ENCODE measurements at places on chromosomes 7 and 10. TPM values are rescaled to one million over a fixed set of nuclear protein-coding genes. Genes with fewer than 3 reads are reported as not detected.

ALOX5 gene
- total RNA-seq, result 4.4 TPM

CALN1 gene
- 10.5 TPM for total RNA-seq

C10orf67 gene
- not detected for total RNA-seq

DNA sequence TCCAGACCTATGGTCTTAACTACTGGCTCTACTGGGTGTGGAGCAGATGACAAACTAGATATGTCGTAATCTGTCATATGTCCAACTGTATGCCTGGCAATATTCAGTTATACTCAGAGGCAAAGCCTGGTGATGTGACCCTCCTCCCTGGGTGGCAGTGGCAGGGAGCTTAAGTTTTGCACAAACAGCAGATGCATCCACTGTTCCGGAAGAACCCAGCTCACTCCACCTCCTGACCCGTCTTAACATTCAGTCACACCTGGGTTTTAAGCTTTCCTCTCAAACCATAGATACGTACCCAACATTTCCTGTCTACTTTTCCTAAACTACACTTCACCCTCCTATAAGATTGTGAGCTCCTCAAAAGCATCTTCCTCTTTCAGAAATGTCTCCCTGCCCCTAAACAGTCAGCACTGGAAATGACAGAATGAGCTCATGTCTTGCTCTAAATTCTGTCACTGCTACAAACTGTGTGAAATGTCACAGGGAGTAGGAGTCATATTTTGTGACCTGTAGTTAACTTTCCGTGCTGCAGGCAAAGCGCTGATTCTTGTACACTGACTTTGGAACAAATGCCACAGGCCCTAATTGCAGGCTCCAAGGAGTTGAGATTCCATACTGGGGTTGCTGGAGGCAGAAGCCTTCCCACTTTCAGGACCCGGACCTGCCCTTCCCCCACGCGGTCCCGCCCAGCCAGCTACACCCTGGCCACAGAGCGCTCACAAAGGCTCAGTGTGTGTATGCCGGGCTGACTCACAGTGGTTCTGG, 23.9 kb downstream of the SCD start:
- peak; percentile 75 for DNase-seq

DNA sequence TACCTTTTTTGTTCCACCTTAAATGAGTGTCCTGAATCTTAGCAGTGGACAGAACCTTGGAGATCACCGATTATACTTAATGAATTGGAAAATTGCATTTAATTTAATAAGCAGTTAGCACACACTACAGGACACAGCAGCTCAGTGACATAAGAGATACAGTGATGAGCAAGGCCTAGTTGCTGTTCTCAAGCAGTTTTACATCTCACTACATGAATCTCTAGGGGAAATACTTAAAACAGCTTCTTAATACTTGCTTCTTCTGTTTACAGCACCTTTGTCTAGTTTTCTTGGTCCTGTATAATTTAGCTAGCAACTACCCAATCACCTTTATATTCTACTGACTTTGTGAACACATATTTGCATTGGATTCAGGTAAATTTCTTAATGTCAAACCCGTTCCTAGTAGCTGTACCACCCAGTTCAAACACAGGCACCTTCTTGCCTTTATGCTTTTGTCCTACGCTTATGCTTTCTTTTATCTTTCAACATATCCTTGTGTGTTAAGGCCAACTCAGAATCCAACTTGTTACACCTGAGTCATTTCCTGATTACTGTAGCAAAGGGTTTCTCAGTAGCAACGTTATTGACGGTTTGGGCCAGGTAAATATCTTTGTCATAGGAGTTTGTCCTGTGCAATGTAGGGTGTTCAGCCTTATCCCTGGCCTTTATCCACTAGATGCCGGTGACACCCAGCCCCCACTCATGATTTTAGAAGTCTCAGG, 1.8 kb downstream of the STAM start:
- DNase-seq, result no peak

DNA sequence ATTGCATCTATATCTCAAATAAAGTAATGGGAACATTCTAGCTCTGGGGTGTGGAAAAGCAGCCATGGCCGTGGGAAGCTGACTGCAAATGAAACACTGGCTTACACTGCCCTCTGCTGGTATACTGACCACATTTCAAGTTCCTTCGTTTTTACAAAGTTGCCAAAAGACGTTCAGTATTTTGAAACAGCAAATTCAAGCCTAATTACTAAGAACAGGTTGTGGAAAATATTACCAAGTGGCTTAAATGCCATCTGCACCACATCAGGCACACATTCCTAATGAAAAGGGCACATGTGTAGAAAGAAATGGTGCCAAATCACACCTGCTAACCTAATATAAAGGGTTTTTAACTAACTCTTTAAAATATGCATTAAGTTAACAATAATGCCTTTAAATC, 83.9 kb downstream of the JAZF1 start:
- DNase-seq, result peak; percentile 33

DNA sequence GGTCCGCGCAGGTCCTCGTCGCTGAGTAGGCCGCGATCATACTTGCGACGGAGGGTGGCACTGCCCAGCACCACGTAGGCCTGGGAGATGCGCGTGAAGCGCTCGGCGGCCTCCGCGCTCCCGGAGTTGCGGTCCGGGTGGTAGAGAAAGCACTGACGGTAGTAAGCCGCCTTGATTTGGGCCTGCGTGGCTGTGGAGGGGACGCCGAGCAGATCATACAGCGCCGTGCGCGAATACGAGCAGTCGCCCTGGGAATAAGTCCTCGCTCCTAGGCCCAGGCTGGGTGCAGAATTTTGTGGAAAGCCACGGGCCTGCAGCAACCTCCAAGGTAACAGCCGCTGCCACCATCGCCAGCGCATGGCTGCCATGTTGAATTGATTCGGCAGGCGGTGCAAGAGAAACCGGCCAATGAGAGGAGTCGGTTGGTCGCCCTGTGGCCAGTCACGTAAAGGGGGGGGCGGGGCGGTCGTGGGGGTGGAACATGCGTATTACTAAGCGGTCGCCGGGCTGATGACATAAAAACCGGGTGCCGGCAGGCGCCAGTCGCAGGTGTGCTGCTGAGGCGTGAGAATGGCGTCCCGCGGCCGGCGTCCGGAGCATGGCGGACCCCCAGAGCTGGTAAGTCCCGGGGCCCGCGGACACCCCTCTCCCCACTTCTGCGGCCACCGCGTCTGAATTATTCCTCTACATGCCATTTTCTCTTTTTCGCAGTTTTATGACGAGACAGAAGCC, at the start of the genes BUD23 and DNAJC30:
TSS of gene BUD23 (plus strand) at position 542 of the 732 bp plus-strand sequence. CDS start at position 571, 29 bp downstream.
TSS of gene DNAJC30 (minus strand) at position 398 of the 732 bp plus-strand sequence. CDS start at position 368, 30 bp downstream.
- peak; percentile 97 for DNase-seq

- no peak for DNase-seq
These were observed 900.8 kb downstream of the XPNPEP1 start for GRCh38 chr10:109022417-109023049.

GRCh38 chr7:28006491-28006890, 174.1 kb downstream of the JAZF1 start:
- DNase-seq, result no peak

GRCh38 chr7:50321487-50322067, 17.1 kb downstream of the IKZF1 start:
- no peak for DNase-seq

DNA sequence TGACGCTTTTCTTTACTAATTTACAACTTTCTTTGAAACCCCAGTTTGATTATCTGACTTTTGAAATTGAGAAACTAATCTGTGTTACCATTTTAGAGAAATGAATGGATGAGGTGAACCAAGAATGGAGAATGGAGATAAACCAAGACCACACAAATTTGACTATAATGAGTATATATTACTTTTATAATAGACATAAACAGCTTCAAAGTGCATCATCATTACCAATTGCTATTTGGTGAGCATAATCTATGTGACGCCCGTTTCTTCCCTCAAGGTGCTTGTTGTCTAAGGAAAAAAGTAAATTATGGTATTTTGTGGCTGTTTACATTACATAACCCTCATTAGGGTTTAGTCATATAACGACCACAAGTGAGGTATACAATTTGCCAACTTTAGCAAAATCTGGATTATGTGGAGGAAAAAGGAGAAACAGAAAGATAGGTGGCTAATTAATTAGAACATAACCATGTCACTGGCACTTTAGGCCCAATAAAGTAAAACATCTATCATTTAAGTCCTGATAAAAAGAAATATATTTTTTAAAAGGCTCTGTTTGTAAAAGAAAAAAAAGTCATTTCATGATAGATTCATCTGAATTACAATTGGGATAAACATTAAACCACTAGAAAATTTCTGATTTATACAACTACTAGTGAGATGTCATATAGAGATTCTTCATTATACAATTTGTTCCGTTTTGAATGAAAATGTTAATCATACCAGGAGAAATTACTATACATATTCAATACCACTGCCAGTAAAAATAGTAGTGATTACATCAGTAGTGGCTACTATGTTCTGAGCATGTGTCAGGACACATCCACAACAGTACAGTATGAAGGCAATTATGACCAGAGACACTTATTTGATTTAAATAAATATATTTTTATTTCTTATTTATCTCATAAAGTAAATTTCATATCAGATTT, 118.2 kb upstream of the FAM133B start:
- DNase-seq, result no peak

- no peak for DNase-seq
These were observed 57.1 kb downstream of the AMPH start for GRCh38 chr7:38574086-38574485.

DNA sequence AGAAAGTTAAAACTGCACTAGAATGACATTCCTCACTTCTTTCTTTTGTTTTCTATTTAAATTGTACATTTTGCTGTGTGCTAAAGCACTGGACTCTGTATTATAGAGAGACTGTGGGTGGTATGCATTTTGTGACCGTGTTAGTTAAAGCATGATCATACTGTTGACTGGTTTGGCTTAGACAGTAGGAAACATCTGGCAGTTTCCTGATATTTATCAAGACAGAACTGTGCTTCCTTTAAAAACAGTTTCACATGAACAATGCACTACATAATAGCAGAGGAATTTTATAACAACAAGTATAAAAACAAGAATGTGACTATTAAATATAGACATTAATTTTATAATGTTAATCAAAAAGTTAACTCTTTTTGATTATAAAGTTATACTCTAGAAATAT, 23.1 kb downstream of the GNG11 start:
- no peak for DNase-seq

DNA sequence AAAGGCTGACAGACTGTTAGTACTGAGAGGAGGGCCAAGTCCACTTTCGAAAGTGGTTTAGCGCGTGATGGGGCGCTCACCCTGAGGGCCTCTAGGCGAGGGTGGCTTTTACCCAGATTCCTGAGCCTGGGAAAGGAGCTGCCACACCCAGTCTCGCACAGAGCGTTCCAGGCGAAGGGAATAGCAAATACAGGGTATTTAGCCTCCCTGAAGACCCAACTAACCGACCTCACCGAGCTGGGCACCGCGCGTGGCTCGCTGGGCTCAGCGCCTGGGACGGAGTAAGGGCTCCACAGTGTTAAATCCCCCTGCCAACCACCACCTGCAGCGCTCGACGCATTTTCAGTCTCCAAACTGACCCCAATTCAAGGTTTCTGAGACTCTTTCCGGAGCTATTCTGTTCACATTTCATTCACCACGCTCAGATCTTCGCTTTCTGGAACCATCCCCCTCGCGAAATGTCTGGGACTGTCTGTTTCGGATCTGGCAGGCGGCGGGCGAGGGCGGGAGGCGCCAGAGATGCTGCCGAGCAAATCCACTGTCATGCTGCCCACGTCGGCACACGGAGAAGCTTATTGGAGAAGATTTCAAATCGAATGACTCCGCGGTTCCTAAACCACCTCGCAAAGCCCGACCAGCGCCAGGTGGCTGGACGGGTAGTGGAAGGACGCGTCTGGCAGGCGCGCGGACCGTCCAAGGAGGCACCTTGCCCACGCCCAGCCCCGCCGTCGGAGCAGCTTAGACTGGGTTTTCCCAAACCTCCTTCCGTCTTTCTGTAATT, 1.4 kb upstream of the OSBPL3 start:
- peak; percentile 32 for DNase-seq

DNA sequence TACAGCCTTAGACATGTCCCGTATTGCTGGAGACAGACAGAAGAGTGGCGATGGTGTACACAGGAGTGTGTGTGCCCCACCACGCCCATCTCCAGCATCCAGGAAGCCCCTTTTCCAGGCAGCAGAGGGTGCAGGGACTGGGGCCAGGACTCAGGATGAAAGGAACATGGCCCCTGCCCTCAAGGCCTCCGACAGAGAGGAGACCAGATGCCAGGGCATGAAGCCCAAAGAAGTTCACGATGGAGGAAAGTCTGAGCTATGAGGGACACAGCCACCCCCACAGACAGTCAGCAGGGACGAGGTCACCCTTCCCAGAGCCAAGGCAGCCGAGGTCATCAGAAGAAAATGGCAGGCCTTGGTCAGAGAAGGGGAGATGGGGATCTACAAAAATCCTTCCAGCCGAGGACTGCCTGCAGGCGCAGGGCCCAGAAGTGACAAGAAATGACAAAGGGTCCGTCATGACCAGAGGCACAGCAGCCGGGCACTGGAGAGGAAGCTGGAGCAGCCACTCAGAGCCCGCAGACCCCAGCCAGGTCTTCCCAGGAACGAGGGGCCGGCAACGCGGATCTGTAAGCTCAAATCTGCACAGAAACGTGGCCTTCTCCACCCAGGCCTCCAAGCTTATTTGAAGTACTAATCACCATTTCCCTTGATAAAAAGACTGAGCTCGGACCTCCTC, 78.7 kb upstream of the PPP2R2D start:
- peak; percentile 6 for DNase-seq

DNA sequence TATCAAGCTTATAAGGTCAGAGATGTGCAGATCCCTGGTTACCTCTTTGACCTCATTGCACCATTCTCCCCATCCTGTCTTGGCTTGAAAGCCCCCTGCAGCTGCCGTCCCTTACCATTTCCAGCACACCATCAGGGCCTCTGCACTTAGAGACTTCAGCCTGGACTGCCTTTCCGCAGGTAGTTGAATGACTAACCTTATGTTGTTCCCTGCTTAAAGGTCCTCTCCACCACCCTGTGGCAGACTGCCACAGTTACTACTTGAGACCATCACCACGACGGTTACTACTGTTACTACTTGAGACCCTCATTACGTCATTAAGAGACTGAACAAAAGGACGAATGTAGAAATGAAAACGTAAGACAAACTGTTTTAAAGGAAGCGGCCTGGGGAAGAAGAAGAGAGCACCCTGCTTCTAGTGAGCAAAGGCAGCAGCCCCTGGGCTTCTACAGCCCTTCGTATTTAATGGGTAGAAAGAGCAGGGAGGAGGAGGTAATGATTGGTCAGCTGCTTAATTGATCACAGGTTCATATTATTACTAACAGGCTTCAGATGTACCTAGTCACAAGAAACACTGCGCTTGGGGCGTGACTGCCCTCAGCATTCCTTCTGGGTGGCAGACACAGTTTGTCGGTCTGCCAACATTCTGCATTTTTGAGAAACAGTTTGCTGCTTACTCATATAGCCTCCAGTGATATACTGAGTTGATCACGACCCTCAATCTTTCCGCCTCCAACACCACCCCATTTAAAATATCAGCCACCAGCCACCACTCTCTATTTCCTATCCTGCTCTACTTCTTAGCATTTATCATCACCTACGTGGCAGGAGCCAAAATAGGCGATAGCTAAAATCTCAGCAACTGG, 74.1 kb upstream of the PARD3 start:
- no peak for DNase-seq

DNA sequence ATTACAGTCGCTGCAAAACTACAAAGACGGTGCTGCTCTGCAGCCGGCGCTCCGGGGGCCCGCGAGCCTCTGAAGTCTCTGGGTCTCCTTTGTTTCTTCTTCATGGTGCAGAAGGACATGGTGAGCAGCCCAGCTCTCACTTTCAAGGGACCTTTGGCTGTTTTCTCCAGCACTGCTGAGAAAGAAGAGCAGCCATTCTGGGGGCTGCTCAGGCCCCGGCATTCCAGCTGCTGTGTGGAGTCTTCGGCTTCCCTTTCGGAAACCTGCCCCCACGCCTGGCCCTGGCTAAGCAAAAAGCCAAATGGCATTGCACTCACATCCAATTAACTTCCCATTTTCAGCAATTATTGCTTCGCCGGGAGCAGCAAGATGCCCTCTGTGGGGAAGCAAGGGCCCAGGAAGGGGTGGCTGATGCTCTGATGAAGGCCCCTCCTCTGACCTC, 555.7 kb downstream of the PTPRN2 start:
- no peak for DNase-seq

- no peak for DNase-seq
These were observed 49.0 kb downstream of the LAMB1 start for GRCh38 chr7:107953924-107954303.
